ENCODE measurements at places on chromosomes 6 and 20.

DNA sequence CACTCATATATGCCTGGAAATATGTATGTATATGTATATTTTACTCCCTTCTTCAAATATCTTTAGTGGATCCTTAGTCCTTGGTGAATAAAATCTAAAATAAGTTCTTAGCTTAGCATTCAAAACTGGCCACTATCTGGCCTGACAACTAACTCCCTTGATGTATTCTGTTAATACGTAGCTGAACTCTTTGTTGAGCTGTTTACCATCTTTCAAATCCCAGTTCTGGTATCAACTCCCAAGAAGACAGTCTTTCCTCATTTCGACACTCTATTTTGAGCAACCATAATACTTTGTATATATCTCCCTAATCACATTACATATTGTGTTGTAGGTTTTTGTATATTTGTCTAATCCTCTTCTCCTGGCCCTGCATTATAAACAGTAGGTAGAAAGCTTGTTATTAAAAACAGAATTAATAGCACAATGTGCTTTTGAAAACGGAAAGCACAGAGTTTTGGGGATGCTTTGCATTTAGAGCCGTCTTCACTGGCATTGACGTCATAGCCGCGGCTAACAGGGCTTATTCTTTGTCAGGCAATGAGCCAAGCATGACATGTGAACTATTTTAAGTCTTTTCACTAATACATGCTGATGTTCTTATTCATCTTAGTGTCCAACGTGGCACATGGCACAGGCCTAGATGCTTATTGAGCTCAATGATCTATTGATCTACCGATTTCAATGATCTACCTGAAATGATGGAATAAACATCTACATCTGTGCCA is 47.2 kb upstream of the CCN2 start:
- no peak for DNase-seq

GRCh38 chr6:20180935-20181334 is 31.3 kb downstream of the MBOAT1 start:
- no peak for DNase-seq

DNA sequence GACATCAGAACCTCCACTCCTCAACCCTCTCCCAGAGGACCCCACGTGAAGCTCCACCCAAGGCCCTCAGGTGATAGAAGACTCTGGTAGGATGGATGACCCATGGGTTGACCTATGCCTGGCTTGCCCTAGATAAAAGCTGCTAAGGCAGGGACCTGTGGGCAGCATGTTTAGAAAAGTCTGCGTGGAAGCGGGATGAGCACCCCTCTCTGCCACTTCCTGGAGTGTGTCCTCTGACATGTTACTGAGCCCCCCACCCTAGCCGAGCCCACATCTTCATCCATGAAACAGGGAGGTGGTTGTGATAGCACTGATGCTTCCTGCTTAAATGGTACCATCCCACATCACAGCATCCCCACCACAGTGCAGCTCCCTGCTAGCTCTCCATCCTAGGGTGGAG is 21.8 kb downstream of the MOCS1 start:
- no peak for DNase-seq

DNA sequence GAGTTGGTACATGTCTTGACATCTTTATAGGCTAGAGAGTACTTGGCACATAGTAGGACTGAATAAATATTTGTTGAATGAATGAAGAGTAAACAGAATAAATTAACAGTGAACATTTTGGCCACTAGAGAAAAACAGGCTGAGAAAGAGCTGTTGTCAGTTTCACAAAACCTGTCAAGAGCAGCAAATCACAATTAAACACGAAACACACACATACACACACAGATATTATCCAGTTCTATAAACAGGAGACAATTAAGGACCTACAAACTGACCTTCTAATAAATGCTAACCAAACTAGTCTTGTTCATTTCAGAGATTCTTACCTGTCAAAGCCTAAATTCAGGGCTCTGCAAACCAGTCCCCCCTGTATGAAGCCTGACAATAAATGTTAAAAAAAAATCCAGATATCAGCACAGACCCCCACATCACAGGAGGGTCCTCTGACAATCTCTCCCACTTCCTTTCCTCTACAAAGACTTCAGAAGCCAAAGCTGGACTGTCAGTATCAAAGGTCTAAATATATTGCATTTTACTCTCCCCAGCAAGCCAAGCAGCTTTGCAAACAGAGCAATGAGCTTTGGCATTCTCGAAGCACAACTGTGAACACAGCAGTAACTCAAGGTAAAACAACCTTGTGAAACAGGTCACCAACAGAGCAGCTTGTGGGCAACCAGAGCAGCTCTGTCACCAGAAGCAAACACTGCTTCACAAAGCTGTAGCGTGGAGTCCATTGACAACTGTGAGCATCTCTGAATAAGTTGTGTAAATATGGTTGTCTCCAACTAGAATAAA is 229.9 kb downstream of the TBXT start:
- DNase-seq: no peak

- no peak for DNase-seq
Observed at GRCh38 chr20:1887321-1887720, 7.9 kb upstream of the SIRPA start.

Measured in NCI-H2171 treated with DMSO at 0.1 percent for 48 hours (cell line).